Muscle of leg (tissue), 16 donors: ENCODE measurements at places on chromosomes 6 and 20. TPM values are rescaled to one million over a fixed set of nuclear protein-coding genes. Genes with fewer than 3 reads are reported as not detected.
A peak's percentile ranks its signal among the peaks of the same experiment; 100 is the strongest.

Gene SCP2D1
- total RNA-seq, result not detected

Gene ADAM33
- total RNA-seq, result 52.8 TPM

Gene MAVS
- 14.6 TPM for total RNA-seq

Gene C6orf15
- not detected for total RNA-seq

- H3K4me1 ChIP-seq, result peaks cover 7% of the 10 kb centered on the region
- DNase-seq, result peak; percentile 45
- no peak overlapping the region for H3K4me3 ChIP-seq
- peaks cover 41% of the 10 kb centered on the region for H3K36me3 ChIP-seq
These were observed 39.4 kb downstream of the SLC9A8 start for GRCh38 chr20:49851991-49852390.
